ENCODE measurements at places on chromosomes 5 and 9.

DNA sequence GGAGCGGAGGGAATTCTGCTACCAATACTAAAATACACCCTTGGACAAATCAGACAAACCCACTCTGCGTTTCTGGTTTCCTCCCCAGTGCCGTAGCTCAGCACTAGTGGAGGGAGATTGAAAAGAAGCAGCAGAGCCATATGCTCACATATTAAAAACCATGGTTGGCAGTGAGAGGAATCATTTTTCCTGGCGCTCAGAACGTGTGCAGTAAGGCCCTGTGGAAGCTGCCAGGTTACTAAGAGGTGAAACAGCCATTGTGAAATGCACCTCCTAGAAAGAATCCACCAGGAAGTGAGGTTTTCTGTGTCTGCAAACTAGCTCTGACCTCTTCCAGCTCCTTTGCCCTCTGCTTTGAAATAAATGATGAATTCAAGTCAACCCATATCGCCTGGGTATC lies 177.2 kb downstream of the ERCC6L2 start:
- DNase-seq = no peak

- DNase-seq = no peak
These were observed 9.0 kb downstream of the TOR1B start for GRCh38 chr9:129811967-129812363.

GRCh38 chr9:131773911-131774379 lies 34.1 kb upstream of the RAPGEF1 start:
- peak; percentile 69 for DNase-seq

- peak; percentile 78 for DNase-seq
These were observed 36.4 kb downstream of the MTMR12 start for GRCh38 chr5:32276173-32276853.

DNA sequence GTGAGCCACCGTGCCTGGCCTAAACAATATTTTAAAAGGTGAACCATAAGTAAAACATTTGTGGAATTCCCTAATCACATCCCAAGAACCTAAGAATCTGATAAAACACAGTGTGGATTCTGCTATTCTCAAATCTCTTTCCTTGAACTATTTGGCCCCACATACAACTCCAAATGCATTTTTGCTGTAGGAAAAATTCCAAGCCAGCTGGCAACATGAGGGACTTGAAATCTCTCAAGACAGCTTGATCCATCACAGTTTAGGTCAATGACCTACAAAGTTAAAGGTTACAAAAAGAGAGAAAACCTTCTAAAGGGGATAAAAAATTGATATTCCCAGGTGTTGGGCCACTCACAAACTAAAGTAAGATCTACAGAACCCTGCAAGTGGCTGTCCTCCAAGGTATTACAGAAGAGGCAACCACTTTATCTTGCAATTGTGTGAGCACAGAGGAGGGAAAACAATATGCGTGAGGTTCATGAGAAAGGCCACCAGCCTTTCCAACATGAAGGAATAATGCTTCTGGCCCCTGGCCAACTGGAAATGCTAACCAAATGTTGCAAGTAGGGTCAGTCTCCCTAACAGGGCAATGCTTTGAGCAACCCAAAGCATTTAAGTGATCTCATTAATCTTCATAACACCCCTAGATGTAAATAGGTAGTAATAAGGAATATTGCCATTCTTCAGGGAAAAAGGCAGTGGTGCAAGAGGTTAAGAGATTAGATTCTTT lies 221.4 kb downstream of the SEMA5A start:
- no peak for DNase-seq

GRCh38 chr5:138192826-138193225 lies 13.9 kb downstream of the KIF20A start:
- no peak for DNase-seq

DNA sequence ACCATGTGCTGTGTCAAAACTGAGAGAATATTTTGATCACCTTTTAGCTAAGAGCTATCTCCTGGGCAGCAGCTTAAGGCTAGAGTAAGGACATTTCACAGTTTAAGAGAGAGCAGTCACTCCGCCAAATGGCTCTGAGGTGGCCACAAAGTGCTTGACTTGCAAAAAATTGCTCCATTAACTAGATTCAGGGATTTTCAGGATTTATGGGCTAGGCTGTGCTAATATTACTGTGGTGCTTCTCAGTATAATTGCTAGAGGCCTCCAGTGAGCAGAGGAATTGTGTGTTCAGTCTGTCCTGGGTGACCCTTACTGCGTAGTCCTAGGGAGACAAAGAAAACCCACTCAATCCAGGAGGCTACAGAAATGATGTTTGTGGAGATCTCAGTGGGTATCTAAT lies 65.2 kb downstream of the PALM2AKAP2 start:
- no peak for DNase-seq

- DNase-seq = no peak
These were observed 47.2 kb upstream of the FCN2 start for GRCh38 chr9:134833294-134833880.

DNA sequence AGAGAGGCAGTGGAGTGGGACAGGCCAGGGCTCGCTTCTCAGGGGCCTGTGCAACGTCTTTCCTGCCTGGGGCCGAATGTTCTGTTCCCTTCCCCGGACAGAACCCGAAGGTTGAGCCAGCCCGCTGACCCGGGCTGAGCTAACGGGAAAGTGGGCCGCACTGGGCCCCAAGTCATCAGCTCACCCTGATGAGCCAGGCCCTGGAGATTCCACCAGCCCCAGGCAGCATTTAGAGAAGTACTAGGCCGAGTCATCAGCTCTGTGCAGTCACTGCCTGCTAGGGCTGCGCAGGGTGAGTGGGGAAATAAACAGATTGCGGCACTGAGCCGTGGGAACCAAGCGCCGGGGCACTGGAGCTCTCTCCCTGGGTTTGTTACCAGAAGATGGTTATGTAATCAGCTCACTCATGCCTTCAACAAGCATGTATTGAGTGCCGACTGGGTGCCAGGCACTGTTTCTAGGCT lies 29.1 kb upstream of the DUSP1 start:
- DNase-seq = no peak

DNA sequence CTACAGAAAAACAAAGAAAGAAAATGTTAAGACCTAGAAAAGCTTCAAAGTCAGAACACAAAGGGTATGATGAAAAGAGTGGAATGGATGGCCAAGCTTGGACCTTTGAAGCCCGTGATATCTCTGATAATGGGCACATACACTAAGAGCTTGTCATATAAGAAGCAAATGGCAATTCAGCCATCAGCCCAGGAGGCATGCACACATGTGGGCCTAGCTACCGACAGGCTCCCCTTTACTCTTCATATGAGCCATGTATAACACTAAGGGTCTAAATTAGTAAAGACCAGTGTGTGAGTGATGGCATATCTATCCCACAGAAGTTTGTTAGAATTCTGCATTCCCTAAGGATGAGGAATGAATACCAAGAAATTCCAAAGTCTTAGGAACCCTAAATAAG lies 20.1 kb downstream of the GRHPR start:
- no peak for DNase-seq

DNA sequence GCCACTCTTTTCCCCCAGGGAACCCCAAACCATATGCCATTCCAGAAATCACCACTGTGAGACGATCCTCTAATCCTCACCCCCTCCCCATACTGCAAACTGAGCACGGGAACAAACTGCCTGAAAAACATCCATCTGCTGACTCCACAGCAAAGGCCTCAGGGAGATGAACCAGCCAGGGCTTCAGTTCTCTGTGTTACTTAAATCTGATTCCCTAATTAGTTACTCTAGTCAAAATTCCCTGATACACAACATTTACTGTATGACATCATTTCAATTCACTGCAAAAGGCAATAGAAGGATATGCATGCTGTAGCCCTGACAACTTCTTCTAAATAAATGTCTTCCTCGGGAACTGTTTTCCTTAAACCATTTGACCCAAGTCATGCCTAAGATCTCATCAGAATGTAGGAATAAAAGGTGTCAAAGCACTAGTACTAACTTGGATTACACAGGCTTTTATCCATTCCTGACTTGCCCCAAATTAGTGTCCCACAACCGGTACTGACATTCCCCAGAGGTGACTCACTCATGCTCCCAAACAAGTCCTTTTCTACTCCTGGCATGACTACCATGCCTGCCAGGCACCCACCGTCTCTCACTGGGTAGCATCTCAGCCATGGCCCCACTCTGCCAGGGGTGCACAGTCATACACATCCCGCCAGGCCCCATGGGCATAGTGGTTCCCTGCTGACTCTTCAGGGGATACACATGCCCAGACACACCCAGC lies 35.0 kb downstream of the MTX3 start:
- no peak for DNase-seq

DNA sequence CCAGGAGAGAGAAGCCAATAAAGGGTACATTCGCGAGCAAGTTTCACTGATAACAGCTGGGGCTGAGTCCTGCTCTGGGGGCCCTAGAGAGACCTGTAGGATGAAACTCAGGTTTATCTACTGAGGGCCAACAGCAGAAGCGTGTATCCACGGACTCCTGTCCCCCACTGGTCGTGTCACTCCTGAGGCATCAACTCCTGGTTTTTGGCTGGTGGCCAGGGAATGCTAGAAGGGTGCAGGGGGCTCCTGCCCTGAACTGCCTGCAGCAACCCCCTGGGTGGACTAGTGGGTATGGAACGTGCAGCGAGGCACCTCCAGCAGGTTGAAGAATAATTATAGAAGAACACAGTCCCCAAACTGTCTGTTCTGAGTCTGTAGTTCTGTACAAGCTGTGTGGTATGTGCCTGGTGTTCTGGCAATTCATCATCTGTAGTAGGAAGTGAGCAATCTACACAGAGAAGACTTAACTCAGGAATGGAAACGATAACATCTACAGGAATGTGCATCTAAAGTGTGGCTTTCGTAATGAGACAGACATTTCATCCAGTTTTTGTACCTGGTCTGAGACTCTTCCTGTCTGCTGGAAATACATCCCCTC lies 64.5 kb upstream of the GNA14 start:
- DNase-seq = no peak

DNA sequence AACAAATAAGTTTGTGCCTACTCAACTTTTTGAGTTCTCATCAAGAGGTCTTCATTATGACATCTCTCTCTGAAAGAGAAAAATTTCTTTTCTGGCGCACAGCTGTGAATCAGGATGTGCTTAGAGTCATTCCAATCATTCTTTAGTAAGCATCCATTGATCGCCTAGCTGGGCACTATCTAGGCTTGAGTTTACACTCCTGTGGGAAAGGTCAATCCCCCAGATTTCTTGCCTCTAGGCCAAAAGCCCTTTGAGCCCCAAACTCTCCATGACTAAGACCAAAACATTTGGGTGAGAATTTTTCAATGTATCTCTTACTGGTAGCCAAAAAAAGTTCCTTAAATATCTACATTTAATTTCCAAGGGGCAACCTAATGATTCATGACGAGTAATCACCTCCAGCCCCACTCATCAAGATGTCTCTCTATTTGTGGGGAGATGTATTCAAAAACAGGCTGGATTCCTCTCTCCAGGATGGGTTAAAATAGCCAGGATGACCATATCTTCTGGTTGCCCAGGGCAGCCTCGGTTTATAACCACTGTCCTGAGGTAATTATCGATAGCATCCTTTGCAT lies 101.7 kb downstream of the GNA14 start:
- peak; percentile 37 for DNase-seq

- DNase-seq = no peak
These were observed 424.0 kb downstream of the SH3GL2 start for GRCh38 chr9:18002718-18003438.

DNA sequence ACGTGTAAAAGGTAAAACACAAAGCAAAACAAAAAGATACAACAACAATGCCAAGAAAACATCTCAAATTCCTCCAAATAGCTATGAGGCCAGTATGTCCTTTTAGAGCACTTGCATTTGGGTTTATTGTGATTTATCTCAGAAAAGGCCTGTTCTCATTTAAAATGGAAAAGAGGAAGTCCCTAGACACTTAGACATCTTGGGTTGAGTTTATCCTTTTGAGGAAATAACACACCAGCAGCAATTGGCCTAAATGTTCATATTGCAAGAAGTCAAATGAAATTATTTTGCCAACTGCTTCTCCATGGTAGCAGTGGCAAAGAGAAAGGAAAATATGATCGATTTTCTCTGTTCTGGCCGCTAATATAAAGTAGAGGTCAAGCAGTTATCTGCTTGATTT lies 43.6 kb upstream of the TRMT10B start:
- DNase-seq = no peak

DNA sequence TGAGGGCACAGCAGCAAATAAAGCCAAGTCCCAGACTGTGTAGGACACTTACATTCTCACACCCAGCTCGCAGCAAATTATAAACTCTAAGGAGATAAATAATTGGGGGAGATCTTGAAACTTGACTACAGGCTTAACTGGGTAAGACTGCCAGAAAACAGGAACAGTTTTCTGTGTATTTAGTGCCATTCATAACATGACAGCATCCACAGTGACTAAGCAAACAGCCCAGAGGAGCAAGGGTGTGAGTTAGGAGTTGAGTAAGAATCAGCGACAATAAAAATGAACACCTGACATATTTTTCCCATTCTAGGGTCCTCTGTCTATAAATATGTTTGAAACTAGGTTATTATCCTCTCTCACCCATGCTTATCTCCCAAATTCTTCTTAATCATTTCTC lies 370.9 kb upstream of the WWC1 start:
- DNase-seq = no peak

- DNase-seq = no peak
These were observed 37.5 kb downstream of the SPRY4 start for GRCh38 chr5:142287096-142287972.

GRCh38 chr5:85452322-85453025 lies 1067.8 kb upstream of the EDIL3 start:
- DNase-seq = no peak

- DNase-seq = no peak
These were observed 196.2 kb downstream of the AOPEP start for GRCh38 chr9:94922691-94923107.

DNA sequence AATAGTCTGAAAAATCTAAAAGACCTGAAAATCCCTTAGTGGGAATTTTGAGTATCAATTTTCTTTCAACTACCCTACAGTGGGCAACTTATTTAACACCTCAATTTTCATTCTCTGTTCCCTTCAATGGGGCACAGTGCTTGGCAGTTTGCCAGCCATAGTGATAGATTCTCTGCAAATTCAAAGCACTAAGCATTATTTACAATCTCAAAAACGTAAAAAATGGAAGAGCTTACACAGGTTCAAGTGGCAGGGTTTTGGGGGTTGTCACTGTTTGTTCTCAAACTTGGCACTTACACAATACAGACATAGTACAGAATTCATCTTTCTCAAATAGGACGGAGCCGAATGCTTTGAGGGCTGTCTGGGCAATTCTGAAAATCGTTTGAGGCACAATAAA lies 515.0 kb downstream of the EFNA5 start:
- DNase-seq = no peak

DNA sequence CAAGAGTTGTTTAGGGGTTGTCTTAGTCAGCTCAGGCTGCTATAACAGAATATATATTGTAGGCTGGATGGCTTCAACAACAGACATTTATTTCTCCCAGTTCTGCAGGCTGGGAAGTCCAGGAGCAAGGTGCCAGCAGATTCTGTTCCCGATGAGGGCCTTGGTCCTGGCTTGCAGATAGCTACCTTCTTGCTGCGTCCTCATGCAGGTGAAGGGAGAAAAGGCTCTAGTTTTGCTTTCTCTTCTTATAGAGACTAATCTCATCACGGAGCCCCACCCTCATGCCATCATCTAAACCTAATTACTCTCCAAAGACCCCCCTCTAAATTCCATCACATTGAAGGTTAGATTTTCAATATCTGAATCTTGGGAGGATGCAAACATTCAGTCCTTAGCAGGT lies 246.0 kb upstream of the ANKRD55 start:
- DNase-seq = no peak
